ENCODE measurements at places on chromosomes 1 and 21.
A peak's percentile ranks its signal among the peaks of the same experiment; 100 is the strongest.

DNA sequence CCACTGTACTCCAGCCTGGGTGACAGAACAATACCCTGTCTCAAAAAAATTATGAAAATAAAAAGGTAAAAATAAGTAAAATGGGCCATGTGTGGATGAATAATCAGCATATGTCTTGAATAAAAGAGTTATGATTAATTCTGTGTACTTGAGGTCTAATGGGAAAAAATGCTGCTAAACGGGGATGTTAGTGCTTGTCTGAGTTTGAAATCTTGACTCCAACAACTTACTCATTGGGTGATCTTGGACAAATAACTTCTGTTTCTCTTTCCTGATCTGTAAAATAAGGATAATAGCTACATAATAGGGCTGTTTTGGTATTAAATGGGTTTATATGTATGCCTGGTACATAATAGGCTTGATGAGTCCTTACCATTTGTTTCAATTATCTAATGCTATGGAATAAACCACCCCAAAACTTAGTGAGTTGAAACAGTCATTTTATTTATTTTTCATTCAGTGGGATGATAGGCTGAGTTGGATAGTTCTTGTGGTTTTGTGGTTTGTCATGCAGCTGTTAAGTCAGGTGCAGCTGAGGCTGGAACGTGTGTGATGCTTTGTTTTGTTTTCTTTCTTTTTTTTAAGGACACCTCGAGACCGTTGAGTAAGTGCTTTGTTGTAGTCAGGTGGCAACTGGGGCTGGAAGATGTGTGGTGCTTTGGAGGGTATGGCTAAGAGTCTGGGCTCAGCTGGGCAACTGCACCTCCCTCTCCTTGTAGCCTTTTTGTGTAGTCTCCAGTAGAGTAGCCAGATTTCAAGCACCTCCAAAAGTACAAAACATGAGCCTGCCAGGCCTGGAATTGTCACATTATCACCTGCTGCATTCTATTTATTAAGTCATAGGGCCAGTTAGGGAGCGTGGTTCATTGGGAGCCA lies 4.9 kb downstream of the MDM4 start:
- peak; percentile 54 for DNase-seq

- no peak for DNase-seq
These were observed 107.0 kb downstream of the PDE9A start for GRCh38 chr21:42760361-42760950.

DNA sequence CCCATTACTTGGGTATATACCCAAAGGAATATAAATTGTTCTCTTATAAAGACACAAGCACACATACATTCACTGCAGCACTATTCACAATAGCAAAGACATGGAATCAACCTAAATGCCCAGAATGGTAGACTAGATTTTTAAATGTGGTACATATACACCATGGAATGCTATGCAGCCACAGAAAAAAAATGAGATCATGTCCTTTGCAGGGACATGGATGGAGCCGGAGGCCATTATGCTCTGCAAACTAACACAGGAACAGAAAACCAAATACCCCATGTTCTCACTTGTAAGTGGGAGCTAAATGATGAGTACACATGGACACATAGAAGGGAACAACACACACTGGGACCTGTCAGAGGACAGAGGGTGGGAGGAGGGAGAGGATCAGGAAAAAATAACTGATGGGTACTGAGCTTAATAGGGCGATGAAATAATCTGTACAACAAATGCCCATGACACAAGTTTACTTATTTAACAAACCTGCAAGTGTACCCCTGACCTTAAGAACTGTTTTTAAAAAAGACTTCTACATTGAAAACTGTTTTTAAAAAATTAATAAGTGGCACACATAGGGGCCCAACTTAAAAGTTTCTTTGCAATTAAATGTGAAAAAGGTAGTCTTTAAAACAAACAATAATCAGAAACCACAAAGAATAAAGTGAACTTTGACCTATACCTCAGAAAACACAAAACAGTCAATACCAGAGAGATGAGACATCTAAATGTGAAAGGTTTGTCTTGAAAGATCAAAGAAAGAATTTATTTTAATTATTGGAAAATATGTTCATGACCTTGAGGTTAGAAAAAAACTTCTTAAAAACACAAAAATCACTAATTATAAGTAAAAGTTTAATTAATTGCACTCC lies 75.2 kb downstream of the CDC42BPA start:
- DNase-seq, result peak; percentile 10

- no peak for DNase-seq
These were observed 45.1 kb upstream of the C1orf174 start for GRCh38 chr1:3945222-3945621.

DNA sequence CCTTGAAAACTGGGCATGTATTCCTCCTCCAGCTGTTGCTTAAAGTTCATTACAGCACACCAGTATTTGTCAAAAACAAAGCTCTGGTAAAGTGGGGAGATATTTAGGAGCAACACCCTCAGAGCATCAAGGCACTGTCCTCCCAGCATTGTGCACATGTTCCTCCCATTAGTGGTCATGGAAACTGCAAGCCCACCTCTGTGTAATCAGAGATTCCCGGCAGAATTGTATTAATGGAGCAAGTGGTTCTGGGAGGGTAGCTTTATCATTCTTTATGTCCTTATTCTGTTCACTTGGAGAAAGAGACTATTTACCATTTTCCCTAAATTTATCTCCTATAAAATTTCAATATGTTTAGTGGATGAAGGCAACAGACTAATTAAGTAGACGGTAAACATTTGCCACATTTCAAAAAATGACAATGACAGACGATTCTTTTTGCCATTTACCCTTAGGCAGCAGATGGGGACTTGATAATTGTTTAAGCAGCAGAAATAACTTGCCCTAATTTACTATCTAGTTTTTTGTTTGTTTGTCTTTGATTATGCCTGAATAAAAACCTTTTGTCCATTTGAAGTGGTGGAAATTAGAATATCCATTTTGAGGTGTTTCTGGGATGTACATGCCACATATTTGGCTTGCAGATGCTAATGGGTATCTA lies 289.6 kb upstream of the ST6GALNAC5 start:
- DNase-seq, result no peak

DNA sequence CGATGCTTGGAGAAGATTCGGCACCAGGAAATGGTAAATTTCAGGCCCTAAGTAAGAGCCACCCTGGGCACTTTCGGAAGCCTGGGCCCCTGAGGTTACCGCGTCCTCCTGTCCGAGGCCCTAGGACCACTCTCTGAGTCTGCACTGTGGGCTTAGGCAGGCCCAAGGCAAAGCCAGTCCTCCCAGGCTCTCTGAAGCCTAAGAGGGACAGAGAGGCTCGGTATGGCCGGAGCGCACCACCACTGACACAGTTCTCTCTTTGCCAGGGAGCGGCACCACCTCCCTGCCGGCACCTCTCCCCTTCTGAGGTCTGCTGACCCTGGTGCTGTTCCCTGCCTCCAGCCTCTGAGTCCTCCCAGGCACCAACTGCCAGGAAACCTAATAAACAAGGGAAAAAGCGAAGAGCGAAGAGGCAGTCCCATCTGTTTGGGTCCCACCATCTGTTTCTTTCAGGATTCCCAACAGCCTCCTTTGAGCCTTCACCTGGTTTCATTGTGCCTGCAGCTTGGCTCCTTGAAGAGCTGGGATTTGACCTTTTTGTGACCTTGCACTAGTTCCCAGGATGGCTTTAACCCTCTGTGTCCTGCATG lies 57.7 kb downstream of the VWA5B1 start:
- no peak for DNase-seq

DNA sequence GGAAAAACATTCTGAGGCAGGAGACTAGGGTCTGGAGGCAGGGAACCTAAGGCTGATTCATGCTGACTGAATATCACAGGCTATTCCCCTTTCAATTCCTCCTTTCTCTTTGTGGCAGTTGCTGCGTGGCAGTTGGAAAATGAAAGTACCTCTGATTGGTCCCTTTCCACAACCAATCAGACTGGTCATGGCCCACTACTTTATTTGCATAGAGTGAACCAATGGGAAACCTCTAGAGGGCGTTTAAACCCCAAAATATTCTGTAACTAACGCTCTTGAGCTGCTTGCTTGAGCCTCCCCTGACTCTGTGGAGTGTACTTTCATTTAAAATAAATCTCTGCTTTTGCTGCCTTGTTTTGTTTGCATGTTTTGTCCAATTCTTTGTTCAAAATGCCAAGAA lies 27.7 kb upstream of the VN1R5 start:
- peak; percentile 44 for DNase-seq

DNA sequence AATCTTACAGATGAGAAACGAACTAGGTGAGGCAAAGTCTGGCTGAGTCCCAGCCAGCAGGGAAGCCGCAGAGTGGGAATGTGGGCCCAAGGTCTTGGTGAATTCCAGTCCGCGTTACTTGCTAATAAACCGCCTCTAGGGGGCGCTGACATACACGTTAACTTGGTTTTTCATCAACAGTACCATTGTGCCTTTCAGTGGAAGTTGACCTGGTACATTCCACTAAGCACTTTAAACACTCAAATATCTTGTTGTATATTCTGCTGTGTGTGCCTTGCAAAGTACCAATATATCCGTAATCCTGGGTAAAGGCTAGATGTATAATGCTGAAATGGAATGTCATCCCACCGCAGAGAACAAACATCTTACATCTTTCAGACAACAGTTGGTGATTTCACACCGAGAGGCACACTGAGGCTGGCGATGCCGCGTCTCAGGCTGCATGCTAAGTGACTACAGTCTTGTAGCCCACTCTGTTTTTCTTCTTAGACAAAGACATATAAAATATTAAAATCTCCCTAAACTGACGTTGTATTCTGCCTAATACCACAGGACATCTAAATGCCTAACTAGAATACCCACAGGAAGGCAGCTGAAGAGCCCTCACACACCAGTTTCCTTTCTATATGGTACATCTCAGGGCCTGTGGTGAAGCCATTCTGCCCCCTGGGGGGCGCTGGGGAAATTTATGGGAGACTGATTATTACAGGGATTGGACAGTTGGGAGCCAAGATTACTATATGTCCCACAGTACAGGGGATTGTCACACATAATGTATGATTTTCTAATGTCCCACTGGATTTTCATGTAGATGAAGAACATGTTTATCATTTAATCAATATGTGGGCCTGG lies 49.2 kb upstream of the C1orf198 start:
- peak; percentile 75 for DNase-seq

DNA sequence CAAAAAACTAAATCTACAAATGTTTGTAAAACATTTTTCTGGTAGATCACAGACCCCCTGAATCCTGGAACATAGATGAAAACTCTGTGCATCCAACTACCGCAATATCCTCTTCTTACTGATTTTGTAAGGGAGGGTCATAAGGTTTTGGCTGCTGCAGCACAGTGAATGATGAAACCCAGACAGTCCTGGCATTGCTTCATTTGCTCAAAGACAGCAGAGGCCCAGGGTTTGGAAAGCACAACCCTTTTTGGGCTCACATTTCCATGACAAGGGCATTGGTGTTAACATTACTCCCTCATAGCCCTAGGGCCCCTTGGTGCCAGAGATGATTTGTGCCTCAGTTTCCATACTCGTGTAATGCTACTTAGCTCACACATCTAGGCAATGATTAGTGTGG lies 51.2 kb downstream of the PLXNA2 start:
- DNase-seq, result no peak

GRCh38 chr1:160149716-160150115 lies 1.7 kb upstream of the ATP1A4 start:
- DNase-seq, result peak; percentile 82

DNA sequence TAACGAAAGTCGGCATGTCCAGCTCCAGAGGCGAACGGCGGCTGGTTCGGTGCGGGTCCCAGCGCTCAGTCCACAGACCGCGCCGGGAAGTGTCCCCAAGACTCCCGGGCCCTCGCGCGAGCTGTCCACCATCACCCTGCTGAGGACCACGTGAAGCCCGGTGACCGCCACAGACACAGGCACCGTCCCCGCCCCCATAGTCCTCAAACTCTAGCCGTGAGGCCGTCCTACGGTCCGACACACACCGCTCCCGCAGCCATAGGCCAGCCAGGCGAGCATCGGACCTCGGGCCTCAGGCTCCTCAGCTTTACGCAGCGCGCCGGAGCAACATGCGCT lies 535 bp downstream of the SETD4 start:
- no peak for DNase-seq

GRCh38 chr1:15153842-15154479 lies 414 bp downstream of the TMEM51 start:
- peak; percentile 41 for DNase-seq

- DNase-seq, result peak; percentile 46
These were observed 2.4 kb downstream of the PLPP3 start for GRCh38 chr1:56576880-56577405.

- no peak for DNase-seq
These were observed 389.7 kb upstream of the RUNX1 start for GRCh38 chr21:35438643-35439404.

DNA sequence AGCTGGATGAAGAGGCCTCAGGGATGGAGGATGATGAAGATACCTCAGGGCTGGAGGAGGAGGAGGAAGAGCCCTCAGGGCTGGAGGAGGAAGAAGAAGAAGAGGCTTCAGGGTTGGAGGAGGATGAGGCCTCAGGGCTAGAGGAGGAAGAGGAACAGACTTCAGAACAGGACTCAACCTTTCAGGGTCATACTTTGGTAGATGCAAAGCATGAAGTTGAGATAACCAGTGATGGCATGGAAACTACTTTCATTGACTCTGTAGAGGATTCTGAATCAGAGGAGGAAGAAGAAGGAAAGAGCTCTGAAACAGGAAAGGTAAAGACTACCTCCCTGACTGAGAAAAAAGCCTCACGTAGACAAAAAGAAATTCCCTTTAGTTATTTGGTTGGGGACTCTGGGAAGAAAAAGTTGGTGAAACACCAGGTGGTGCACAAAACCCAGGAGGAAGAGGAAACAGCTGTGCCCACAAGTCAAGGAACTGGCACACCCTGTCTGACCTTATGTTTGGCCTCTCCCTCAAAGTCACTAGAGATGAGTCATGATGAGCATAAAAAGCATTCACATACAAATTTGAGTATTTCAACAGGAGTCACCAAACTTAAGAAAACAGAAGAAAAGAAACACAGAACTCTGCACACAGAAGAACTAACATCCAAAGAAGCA lies 15.4 kb downstream of the L1TD1 start:
- DNase-seq, result peak; percentile 22

- peak; percentile 18 for DNase-seq
These were observed 29.6 kb downstream of the B3GALT2 start for GRCh38 chr1:193156822-193157142.

DNA sequence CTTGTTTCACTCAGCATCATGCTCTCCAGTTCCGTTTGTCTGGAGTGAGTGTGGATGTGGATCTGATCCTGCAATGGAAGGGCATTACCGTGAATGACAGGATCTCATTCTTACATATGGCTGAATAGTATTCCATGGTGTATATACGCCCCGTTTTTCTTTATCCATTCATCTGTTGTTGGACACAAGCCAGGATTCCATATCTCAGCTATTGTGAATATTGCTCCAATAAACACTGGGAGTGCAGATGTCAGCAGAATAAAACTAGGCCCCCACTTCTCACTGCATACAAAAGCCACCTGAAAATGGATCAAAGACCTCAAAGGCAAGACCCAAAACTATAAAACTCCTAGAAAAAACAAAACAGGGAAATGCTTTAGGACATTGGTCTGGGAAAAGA lies 120.3 kb upstream of the TMPRSS2 start:
- DNase-seq, result no peak

DNA sequence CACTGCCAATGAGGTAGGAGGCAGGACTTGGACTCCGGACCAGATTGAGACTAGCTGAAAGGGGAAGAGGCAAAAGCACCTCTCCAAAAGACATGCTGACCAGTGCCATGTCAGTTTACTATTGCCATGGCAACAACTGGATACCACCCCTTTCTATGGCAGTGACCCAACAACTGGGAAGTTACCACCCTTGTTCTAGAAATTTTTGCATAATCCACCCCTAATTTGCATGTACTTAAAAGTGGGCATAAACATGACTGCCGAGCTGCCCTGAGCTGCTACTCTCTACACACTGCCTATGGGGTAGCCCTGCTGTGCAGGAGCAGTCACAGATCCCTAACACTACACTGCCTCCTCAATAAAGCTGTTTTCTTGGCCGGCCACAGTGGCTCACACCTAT lies 19.0 kb upstream of the SLC6A9 start:
- no peak for DNase-seq

All from EH (cell line).